COR-L47 (cell line): ENCODE measurements at places on chromosomes 12 and 14.

- no peak for DNase-seq
These were observed 6.0 kb downstream of the PAPLN start for GRCh38 chr14:73243341-73243740.

- DNase-seq: no peak
These were observed 1.5 kb downstream of the CLECL1 start for GRCh38 chr12:9731393-9731792.

DNA sequence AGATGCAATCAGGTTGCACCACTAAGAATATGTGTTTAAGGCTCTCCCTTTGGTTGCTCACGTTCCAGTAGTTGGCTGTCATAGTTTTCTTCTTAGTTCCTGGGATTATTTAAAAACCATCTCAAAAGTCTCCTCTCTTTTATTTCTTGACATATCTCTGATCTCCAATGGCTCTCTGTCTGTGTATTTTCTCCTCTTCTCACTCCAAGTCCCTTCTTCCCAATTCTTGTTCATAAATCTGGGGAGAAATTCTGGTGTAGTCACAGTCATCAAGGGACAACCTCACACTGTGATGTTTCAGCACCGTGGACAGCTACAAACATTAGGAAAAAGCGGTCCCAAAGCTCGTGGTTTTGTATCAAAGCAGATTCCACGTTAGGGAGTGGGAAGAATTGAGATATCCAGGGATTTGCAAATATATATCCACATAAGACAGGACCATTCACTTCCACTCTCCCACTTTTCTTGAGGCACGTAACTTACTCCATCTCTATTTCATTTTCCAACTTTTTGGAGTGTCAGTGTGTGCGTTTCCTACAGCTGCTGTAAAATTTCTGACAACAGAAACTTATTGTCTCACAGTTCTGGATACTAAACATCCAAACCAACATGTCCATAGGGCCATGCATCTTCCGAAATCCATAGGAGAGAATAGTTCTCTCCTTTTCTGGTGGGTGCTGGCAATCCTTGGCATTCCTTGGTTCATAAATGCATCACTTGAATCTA, 80.6 kb upstream of the TMEM233 start:
- no peak for DNase-seq

DNA sequence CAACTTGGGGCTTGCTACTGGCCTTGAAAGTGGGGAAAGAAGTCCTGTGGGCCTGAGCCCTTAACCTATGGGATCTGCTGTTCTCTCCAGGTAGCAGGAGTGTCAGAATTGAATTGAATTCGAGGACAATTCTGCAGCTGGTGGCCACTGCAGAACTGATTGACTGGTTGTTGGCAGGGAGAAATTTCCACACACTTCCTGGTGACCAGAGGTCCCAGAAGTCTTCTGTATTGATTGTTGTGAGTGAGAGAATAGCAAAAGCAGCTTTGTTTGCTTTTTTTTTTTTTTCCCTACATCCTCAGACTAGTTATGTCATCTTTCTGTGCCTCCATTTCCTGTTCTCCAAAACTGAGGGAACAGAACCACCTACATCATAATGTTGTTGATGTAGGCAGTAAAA, 64.1 kb downstream of the PRICKLE1 start:
- no peak for DNase-seq

DNA sequence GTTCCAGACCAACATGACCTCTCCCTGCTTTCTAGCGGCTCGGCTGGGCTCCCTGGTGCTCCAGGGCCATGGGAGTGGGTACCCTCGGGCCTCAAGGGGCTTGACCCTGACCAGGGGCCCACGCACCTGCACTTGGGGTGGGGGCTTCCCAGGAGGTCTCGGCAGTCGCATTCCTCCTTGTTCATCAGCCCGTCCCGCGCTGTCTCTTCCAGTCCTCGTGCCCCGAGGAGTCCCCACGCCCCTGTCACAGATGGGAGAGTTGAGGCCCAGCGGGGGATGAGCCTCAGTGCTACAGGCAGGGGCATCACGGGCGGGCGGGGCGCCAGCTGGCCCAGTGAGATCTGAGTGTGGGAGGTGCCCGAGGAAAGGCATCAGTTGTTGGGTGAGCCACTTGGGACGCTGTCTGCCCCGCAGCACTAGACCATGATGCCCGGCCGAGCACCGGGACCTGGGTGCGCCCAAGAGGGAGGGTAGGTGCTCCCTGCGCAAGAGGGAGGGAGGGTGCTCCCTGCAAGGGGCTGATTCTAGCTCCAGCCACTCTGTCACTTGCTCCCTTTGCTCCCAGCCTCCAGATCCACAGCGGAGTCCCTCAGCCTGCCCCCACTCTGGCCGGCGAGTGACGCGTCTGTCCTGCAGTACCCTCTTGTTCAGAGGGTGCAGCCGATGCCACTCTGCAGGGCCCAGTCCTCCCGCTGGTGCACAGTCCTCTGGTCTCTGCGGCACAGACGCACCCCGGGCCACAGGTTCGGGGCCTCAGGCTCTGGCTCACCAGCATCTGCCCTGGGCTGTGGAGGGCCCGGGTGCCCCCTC, 23.8 kb downstream of the MMP17 start:
- DNase-seq: no peak

- no peak for DNase-seq
These were observed 134.4 kb downstream of the DACT1 start for GRCh38 chr14:58772116-58772515.

GRCh38 chr14:100836941-100837804, 11.3 kb downstream of the MEG3 start:
- no peak for DNase-seq

DNA sequence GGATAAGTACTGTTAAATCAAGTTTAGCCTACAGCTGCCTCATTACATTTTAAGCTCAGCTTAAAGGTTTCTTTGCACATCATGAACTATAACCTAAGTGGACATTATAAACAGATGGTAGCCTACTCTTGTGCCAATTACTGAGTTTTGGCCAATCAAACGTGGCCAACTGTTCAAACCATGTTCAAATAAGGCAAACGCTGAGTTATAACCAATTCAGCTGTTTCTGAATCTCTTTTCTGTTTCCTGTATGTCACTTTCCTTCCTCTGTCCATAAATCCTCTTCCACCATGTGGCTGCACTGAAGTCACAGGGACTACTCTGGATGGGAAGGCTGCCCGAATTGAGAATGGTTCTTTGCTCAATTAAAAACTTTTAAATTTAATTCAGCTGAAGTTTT, 98.4 kb downstream of the BCAT1 start:
- no peak for DNase-seq

- DNase-seq: peak; percentile 37
These were observed 1.2 kb upstream of the TRIM9 start for GRCh38 chr14:51095854-51096823.

DNA sequence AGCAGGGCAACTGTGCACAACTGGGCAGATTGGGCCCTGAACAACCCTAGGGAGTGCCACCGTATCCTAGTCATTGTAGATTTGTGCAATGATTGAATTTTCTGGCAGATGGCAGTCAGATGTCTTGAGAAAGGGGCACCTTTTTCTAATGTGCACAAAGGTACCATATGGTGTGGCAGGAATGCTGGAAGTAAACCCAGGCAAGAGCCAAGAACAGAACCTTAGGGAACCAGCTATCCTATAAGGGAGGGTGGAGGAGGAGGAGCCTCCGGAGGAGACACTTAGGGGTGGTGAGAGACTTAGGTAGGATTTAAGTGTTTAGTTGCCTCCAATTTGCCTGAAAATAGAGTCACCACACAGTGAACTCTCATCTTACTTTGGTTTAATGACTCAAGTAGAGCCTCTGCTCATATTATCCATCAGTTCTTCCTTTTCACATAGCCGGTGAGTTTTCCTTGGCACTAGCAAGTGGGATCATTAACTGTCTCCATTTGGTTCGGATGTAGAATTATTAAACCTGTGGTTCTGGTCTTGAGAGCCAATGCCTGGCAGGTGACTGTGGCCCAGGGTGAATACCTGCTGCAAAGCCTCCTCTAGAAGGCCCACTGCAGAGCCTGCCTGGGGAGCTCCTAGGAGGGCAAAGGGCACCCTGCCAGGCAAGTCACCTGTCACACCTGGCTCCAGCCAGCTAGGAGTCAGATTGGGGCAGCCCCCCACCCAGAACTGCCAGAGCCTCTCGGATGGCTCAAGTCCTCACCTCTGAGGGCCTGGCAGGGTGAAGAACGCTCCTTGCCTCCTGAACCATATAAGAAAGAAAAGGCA, 184.4 kb upstream of the HIF1A start:
- no peak for DNase-seq

DNA sequence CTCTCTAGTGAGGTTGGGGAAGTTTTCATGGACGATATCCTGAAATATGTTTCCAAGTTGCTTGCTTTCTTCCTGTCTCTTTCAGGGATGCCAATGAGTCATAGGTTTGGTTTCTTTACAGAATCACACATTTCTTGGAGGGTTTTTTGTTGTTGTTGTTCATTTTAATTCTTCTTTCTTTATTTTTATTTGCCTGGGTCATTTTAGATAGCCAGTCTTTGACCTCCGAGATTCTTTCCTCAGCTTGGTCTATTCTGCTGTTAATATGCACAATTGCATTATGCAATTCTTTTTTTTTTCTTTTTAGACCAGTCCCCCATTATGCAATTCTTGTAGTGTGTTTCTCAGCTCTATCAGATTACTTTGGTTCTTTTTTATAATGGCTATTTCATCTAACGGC, 338.9 kb downstream of the AEBP2 start:
- DNase-seq: no peak

DNA sequence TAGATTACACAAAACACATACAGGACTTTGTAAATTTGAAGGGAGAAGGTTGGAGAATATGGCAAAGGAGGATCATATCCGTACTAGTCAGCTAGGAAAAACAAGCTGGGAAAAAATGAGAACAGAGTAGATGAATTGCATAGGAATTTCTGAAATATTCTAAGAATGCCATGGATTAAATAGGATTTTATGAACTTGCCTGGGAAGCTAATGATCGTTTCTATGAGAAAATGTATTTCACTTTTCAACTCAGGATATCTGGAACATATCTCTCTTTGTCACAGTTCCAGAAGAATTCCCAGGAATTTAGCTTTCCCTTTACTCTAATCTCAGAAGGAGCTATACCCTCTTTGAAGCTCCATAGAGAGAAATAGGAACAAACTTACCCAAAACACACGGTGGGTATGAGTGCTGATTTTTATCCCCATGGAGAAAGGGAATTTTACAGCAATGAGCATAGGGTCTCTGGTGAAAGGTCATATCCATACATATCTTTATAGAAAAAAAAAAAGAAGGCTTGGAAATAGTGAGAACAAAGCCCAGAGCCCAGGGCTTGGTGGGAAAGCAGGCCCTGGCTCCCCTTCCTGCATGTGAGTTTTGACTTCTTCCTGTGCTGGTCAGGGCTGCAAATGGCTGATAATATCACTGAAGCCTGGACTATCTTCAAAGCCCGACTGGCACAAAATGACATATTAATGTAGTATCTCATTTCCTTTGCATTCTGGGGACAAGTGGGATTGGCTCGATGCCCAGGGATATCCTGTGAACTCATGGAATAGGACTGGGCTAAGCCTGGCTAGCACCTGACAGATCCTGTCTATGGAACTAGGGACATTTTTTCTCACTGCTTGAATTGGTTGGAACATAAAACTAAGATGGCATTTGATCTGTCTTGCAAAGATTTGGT, 136.3 kb downstream of the AEBP2 start:
- peak; percentile 83 for DNase-seq

DNA sequence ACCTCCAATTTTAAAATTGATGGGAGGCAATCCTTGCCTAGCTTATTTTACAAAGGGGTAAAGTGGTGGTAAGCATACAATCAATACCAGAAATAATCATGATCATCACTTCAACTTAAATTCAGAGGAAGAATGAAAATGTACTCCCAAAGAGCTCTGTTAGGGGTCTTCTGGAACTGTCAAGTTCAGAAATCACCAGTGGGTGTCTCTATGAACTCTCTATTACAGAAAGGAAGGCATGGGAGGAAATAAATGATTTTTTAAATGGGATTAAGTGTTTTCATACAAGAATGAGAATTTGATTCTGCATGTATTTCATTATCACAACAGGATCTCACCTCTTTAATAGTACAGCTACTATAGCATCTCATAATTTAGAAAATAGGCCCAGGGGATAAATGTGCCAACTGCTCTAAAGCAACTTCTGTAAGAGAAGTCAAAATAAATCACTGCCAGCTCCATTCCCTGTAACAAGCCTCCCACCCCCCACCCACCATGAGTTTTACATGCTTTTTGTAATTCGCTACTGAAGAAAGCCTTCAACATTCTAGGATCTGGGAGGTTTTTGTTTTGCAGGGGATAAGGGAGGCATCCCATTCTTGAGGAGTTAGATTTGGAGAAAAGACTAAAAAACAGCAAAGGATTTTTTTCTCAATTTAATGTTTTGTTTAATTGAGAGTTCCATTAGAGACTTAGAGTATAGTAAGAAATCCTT, 9.7 kb downstream of the DCP1B start:
- no peak for DNase-seq

- no peak for DNase-seq
These were observed 19.9 kb downstream of the TMEM233 start for GRCh38 chr12:119613319-119613936.

DNA sequence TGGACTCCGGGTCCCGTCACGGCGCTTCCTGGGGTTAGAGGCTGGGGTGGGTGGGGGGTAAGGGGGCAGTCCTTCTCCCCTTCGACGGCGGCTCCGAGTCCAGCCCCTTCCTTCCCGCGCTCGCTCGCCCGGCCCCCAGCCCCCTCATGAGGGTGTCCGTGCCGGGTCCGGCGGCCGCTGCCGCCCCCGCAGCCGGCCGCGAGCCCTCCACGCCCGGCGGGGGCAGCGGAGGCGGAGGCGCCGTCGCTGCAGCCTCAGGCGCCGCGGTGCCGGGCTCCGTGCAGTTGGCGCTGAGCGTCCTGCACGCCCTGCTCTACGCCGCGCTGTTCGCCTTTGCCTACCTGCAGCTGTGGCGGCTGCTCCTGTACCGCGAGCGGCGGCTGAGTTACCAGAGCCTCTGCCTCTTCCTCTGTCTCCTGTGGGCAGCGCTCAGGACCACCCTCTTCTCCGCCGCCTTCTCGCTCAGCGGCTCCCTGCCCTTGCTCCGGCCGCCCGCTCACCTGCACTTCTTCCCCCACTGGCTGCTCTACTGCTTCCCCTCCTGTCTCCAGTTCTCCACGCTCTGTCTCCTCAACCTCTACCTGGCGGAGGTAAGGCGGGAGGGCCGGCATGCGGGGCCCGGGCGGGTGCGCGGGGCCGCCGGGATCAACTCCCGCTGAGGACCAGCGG, 500 bp downstream of the GPR137C start:
- DNase-seq: peak; percentile 58

- peak; percentile 10 for DNase-seq
These were observed 321.1 kb downstream of the NOVA1 start for GRCh38 chr14:26276757-26277156.
